ENCODE measurements at places on chromosomes 3 and 15.

GRCh38 chr3:58833491-58833890 lies 166.9 kb upstream of the FAM3D start:
- DNase-seq, result no peak

DNA sequence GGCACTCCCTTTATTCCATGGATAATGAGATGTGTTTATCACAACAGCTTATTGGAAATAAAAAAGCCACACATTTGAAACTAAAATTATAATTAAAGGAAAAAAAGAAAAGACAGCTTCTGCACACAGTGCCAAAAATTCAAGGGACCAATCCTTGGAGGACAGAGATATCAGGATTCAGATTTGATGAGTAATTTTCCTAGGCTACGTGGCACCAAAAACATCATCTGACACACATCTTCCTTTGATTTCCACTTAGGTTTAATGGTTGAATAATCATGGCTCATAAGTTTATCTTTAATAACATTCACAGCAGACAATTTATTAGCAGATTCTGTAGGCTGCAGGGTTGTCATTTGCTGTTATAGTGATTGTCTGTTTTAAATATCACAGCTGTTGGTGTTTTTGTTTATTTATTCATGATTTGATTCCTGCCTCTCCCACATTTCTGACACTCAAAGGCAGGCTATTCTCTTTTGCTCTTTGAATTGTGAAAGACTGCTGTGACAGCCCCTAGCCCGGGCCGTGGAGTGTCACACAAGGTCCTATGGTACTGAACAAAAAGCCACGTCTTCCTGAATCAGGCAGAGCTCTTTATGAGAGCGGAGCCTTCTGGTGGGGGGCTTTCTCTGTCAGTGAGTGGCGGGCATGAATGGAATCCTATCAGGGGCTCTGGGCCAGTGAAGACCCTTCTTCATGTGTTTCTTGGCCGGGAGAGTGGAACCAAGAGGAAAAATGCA lies 708.5 kb downstream of the SQOR start:
- DNase-seq, result no peak

- no peak for DNase-seq
These were observed 48.1 kb downstream of the ADAMTS7 start for GRCh38 chr15:78762985-78763795.

- no peak for DNase-seq
These were observed 29.8 kb downstream of the NFKBIZ start for GRCh38 chr3:101879102-101879501.

- DNase-seq, result no peak
These were observed 42.7 kb upstream of the CD200R1L start for GRCh38 chr3:112889357-112889756.
